ENCODE measurements at places on chromosomes 12 and 14.

GRCh38 chr12:6752167-6752920 lies 597 bp downstream of the MLF2 start:
- peak; percentile 66 for DNase-seq

- DNase-seq: no peak
Measured at GRCh38 chr12:6700646-6701051, at the start of gene PIANP. Gene PIANP (minus strand): TSS chr12:6700815. CDS start chr12:6698061, 2,754 bp downstream.

GRCh38 chr14:95695913-95696312 lies 9.7 kb downstream of the TCL1B start:
- no peak for DNase-seq

- no peak for DNase-seq
Measured at GRCh38 chr14:72503696-72504368, 390.1 kb downstream of the DPF3 start.

DNA sequence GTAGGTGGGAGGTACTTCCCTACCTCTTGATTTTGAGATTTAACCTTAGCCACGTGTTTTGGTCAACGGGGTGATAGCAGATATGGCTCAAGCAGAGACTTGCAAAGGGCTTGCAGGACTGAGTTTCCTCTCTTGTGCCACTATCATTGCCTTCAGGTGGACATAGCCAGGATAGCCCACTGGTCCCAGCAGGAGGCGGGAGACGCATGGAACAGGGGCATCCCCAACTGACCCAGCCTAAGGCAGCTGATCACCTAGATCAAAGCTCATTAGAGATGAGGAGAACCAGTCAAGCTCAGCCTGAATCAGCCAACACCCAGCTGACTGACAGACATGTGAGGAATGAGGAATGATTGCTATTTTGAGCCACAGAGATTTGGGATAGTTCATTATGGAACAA lies 49.6 kb downstream of the CALM1 start:
- no peak for DNase-seq

DNA sequence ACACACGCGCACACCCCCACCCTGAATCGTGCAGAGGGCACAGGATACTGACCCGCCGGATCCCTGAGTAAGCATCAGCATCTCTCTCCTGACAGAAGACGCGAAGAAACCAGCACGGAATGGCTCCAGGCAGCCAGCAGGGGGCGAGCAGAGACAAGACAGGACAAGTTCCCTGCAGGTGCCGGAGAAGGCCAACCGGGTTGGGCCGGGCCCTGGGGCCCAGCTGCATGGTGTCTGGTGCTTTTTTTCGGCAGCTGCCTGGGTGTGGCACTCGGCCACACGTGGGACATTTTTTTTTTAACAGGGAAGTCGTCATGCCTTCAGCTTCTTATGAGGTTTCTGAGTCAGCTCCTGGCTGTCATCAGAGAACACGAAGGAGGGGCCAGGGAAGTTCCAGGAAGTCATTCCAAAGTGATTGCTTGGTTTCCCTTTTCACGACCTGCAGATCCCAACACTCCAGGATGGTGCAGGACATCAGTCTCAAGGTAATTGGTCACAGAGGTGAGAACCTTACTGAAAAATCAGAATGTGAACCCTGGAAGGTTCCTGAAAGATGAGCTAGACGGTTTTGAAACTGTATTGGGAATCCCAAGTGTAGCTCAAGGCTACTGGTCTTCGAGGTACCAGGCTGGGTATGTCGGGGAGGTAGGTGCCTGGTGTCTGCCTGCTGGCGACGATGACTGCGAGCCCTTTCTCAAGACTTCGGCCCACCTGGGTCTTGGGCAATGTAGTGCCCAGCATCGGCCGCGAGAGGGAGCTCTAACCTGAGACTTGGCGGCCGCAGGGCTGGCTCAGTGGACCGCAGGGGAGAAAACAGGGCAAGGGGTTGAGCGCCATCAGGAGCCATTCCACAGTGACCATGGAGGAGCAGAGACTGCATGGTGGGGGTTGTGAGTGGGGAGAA lies 190.8 kb upstream of the PRMT8 start:
- peak; percentile 89 for DNase-seq
